T-helper 1 cell (primary cell): ENCODE measurements at places on chromosomes 16 and 17.

- DNase-seq = no peak
Observed at GRCh38 chr16:79047337-79047736, 553.2 kb downstream of the MAF start.

DNA sequence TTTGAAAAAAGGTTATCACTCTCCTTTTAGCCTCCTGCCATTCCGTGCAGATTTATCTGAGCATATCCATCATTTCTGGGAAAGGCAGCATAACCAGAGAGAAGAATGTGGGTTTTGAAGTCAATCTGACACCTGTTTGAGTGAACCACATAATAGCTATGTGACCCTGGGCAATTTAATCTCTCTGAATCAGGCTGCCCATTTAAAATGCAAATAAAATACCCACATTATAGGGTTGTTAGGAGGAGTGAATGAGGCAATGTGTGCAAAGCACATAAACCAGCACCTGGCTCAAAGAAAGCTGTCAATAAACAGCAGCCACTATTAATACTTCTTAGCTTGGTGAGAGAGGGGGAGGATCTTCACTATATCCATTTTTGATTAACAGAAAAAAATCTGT, 88.0 kb downstream of the CACNG1 start:
- DNase-seq = no peak

DNA sequence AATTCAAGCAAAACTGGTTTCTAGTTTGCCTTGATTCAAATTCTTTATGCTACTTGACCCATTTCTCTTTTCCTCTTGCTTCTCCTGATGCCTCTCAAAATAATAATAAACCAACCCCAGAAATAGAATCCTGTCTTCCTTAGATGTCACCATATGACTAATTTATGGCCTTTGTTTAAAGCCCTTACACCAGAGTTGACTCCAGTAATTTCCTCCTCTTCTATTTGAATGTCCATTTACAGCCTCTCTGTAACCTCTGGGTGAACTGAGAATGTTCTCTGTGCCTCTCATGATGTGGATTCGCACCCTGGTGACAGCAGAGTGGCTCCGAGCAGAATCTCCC, 31.5 kb downstream of the ZFHX3 start:
- DNase-seq = no peak

DNA sequence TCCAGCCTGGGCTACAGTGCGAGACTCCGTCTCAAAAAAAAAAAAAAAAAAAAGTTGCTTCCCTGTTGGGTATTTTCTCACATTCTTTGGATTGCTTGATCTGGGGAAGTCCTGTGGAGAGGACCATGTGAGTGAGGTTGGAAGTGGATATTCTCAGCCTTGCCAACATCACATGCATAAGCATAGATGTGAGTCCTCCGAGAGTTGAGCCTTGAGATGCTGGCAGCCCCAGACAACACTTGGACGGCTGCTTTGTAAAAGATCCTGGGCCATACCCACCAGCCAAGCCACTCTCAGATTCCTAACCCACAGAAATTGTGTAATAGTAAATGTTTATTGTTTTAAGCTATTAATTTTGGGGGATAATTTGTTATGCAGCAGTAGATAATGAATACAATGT, 1570.0 kb upstream of the GOT2 start:
- DNase-seq = no peak

- DNase-seq = no peak
Observed at GRCh38 chr17:82836823-82837357, 2.9 kb downstream of the ZNF750 start.

- no peak for DNase-seq
Observed at GRCh38 chr17:44287651-44288050, 19.7 kb upstream of the SLC4A1 start.

- no peak for DNase-seq
Observed at GRCh38 chr16:68074850-68075555, 10.2 kb upstream of the NFATC3 start.

DNA sequence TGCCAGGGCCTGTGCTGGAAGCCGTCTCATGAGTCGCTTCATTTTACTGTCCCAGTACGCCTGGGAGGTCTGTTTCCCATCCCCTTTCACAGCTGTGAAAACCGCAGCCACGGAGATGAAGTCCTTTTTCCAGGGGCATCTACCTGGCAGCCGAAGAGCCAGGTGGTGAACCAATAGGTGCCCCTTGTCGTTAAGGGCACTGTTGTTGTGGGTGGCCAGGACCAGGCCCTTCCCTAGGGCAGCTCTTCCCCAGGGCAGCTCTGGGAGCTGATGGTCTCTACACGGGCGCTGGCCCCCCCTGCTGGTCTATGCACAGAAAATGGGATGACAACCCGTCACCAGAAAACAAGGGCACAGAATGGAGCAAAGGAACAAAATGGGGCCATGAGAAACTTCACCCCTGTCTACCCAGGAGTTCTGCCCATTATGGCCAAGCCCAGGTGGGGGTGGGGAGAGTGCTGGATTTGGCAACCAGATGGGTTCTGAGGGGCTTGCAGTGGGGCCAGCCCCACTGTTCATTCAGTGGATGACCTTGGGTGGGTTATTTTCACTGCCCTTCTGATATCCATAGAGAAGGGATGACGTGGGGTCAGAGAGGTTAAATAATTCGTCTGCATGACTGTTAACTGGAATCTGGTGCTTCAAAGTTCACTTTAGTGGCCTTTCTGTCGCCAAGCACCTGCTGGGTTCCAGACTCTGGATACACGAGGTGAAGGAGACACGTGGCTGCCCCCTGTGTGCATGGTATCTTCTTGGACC, 11.5 kb downstream of the RMI2 start:
- DNase-seq = no peak

DNA sequence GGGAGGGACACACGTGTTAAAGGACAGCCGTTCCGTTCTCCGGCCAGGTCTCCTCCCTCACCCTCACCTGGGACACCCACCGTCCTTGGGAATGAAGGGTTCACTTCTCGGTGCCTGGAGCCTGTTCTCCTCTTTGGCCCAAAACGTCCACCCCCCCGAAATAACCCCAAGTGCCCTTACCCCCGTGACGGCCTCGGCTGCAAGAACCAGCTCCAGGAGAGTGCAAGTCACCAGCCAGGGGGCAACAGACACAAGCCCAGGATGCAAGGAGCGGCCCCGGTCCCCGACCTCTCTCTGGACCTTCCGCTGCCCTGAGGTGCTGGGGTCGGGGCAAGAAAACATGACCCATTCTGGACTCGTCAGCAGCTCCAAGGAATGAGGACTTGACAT, 20.0 kb upstream of the UBE2I start:
- no peak for DNase-seq

DNA sequence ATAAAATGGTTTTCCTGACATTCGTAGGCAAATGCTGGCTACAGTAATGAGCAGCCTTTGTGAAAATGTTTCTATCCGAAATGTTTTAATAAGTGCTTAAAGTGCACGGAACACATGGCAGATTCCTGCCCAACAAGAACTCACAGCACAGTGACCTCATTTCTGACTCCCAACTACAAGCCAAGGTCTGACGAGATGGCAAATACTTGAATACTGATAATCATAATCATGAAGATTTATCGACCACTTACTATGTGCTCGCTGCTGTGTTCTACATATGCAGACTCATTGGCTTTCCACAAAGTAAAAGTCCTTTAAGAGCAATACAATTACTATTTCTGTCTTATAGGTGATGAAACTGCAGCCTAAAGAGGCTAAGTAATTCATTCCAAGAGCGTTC, 238.1 kb upstream of the CDH5 start:
- no peak for DNase-seq

GRCh38 chr17:66941249-66941648, 23.3 kb upstream of the CACNG4 start:
- DNase-seq = no peak

DNA sequence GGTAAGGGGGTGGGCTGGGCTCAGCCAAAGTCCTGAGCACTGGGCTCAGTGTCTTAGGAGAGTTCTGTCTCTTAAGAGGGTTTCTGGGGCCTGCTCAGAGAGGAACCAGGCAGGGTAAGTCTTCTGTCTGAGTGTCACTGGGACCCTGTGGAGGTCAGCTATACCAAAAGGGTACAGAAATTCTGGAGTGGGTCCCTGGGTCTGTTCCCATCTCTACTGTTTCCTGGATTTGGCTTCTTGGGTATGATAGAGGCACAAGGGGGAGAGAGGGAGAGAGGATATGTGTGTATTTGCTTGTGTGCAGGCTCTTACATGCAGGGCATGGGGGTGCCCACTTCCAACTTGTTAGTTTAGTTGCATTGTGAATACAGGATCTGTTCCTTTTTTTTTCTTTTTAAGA, 1.6 kb downstream of the E2F4 start:
- DNase-seq = no peak

GRCh38 chr17:74379495-74380085, 12.3 kb downstream of the GPR142 start:
- peak; percentile 90 for DNase-seq

- no peak for DNase-seq
Observed at GRCh38 chr17:57735707-57736106, 9.4 kb downstream of the CCDC182 start.

GRCh38 chr17:21124086-21124485, 2.7 kb upstream of the DHRS7B start:
- no peak for DNase-seq

- no peak for DNase-seq
Observed at GRCh38 chr16:20937736-20938135, 37.2 kb downstream of the LYRM1 start.

GRCh38 chr17:29732613-29733012, 109.9 kb upstream of the CORO6 start:
- no peak for DNase-seq
